CD8-positive, alpha-beta memory T cell (primary cell): ENCODE measurements at places on chromosomes 11 and 22.

DNA sequence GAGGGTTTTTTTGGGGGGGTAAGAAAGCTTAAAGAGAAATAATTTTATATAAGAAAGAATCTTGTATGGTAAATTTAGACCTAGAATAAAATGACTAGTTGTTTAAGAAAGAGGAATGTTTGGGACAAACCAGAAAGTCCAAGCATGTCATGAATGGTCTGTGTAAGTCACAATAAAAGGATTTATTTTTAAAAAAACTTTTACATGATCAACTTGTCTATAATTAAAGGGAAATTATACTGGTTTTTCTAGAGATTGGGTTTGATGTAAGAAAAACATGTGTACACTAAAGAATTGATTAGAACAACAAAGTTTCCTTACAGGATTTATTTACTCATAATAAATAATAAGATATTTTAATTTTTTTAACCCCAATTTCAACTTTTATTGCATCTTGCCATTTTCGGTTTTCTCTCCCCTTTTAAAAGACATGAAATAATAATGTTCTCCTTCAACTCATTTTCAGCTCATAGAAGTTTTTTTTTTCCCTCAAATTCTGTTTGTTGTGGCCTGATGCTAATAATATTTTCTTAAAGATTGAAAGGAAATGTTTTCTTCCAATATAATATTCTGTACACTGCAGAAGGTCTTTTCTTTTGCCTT is 35.4 kb upstream of the INCENP start:
- no peak for DNase-seq

- DNase-seq, result no peak
Observed at GRCh38 chr22:22394591-22394990, 114.0 kb downstream of the ZNF280B start.

DNA sequence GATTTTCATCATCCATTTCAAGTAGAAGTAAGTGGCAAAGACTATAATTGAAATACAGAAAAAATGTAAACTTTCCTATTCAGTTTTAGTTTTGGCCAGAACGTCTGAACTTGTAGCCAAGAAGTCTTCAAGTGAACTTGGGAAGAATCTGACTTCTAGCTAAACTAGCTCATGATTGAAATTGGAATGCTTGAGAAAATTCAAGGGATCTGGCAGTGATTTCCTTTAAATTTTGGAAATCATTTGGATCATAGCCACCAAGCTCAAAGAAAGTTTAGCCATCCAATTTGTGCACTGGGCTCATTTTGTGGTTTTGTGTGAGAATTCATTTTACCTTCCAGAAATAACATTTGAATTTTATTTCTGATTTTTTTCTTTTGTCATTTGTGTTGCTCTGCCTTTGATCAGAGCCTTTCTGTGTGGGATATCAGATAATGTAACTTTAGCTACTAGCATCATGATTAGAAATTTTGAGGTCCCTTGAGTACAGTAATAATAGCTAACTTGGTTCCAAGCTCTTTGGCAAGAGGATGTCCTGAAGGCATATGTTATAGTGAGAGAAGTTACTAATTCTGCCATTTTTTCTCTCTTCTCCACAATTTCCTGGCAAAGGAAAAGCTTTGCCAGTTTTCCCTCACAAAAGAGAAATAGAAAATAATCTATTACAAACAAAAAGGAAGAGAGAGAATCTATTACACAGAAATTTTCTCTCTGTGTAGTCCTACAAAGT is 2123.7 kb upstream of the RAG2 start:
- DNase-seq, result no peak

DNA sequence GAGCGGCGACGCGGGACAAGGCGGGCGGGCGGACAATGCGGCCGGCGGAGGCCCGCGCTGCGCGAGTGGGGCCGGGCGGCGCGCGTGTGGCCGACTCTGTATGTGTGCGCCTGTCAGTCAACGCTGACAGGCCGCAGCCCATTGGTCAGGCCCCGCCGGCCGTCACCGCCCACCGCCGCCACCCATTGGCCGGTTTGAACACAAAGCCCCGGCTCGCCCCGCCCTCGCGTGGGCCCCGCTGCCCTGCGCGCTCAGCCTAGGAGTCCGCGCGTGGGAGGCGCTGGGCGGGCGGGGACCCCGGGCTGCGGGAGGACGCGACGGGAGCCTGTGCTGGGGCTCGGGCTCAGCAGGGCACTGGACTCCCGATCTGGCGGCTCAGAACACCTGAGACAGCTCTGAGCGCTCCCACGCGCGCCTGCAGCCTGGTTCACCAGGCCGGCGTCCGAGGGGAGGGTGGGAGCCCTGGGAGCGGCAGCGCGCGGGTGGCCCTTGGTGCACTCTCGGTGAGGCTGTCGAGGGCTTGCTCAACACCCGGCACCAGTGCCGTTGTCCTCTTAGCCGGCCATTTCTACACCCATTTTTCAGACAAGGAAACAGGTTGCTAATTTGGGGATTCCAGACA is at the start of gene SUN2:
TSS of gene SUN2 (minus strand) at position 88 of the 622 bp plus-strand sequence. CDS start 3,370 bp downstream, outside the sequence.
- peak; percentile 96 for DNase-seq

DNA sequence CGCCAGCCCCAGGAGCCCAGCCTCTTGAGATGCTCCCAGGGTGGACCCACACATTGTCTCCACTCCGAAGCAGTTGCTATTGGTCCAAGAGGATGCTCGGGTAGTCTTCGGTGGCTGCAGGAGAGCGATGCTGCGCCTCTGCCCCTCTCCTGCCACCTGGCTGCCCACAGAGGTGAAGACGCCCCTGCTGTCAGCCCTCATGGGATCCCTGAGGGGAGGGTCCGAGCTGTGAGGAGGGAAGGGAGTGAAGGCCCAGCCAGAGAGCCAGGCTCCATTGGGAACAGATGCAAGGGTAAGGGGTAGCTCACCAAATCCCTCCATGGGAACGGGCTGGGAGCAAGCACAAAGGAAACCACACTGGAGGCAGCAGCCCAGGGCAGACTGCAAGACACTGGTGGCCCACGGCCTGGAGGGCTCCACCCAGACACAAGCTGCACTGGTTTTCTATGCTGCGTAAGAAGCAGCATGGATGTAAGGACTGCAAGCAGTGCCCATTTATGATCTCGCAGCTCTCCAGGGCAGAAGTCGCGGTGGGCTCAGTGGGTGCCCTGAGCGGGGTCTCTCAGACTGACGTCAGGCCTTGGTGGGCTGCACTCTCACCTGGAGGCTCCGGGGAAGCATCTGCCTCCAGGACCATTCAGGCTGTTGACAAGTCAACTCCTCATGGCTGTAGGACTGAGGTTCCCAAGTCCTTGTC is 15.7 kb downstream of the TSPAN32 start:
- no peak for DNase-seq

DNA sequence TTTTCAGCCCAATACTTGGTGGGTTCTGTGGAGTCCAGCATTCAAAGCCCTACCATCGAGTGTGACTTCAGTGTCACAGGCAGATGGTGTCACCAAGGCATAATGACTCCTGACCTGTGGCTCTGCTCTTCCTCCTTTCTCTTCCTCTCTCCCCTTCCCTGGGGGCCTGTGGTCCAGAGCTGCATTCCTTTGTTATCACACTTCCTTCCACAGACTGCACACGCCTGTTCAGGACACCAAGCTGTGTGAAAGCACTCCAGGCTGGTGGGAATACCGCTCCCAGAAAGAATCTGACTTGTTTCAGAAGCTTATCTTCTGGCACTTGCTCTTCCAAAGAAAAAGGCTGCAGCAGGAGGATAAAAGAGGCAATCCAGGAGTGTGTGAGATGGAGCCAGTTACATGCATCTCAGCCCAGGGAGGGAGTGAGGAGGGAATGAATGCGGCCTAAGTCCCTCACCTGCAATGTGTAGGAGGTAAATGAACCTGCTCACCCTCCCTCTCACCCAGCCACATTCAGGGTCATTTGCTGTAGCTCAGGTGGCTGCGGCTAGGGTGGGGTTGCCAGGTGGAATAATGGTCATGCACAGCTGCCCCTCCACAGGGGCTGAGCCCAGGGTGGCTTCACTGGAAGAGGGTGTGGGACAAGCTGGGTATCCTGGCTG is 79.3 kb downstream of the ADAMTS15 start:
- DNase-seq, result no peak

DNA sequence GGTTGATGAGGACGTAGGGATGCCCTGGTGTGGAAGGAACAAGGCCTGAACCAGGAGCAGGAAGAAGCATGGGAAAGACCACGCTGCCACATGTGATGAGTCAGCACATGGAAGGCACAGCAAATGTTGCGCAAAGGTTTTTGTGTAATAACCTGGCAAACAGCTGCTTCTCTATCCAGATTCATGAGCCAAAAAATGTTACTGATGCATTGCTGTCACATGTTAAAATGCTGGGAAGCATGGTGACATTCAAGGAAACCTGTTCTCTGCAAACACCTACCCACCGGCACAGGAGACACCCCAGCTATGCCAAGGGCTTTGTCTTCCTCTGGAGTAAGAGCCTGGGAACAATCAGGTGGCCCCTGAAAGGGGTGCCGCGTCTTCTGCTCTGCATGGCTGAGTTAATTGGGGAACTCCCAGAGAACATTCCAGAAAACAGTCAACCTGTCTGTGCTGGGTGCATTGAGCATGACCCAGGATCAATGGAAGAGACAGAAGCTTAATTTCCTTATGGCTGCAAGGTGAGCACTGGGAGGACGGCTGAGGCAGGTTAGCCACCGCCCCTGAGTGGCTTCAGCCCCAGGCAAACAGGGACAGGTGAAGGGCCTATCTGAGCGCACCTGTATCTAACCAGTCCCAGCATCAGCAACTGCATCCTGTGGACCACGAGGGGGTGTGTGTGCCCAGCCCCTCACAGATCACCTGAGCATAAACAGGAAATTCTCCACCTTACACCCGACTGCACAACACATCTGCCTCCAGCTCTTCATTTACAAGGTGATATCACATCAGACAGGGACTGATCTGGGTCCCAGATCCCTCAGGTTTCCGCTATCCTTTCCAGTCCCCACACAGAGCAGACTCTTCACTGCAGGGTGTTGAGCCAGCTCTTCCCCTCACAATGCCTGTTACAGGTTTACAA is 108.4 kb downstream of the GGTLC2 start:
- peak; percentile 69 for DNase-seq

DNA sequence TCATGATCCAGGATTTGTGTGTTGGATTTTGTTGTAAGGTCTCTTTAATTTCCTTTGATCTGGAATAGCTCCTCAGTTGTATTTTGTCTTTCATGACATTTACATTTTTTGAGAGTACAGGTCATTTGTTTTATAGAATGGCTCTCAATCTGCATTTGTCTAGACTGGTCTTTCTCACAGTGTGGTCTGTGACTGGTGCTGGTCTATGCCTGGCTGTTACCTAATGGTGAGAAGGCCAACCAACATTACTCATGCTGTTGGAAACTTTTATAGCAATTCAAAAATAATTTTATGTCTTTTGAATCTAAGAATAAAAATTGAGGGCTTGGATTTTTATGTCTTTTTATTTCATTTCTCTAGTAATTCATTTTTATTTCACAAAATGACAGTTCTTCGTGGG is 3.9 kb upstream of the NCR3LG1 start:
- DNase-seq, result no peak

DNA sequence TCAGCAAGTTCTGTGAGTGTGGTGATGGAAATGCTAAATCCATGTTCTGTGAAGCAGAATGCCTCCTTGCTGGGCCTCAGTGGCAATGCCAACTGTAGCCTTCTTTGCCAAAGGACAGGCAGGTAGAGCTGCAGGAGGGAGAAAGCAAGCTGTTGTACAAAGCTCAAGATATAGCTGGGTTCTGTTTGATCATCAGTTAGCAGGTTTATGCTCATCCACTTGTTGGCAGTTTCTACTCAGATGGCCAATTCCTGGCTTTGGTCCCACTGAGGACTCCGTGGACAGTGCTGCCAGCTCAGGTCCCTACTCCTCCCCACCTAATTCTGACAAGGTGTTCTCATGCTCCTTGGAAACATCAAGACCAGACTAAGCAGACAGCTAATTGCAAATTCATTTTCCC is 65.1 kb downstream of the PRSS23 start:
- no peak for DNase-seq

- DNase-seq, result no peak
Observed at GRCh38 chr11:36750349-36750748, 152.3 kb upstream of the RAG2 start.

DNA sequence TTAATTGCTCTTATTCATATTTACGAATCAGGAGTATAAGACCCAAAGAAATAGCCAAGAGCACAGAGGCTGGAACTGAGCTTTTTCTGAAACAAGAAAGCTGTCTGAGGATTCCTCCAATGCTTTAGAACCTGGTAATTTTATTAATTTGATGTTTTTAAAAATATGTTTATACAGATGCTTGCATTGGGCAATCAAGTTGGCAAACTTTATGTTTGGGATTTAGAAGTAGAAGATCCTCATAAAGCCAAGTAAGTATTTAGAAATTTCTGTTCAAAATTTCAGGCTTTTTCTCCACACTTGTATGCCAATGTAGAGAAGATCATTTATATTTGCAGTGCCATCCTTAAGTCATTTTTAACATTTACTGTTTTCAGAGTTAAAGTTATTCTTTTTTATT is 24.3 kb upstream of the HIKESHI start:
- DNase-seq, result no peak

DNA sequence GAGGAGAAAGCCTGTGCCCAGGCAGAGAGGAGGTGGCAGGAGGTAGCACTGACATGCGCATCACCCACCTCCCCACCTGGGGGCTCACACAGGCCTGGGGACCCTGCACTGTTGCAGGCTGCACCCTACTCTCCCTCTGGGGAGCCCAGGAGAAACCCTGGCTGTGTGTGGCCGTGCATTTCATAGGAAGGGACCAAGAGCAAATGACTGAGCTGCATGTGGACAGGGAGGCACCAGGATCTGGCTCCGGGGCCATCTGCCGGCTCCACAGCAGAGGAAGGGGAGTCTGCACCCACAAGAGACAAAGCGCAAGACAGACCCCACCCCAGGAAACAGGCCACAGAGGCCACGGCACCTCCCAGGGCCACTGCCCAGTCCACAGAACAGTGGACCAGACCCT is 22.7 kb downstream of the BID start:
- no peak for DNase-seq

DNA sequence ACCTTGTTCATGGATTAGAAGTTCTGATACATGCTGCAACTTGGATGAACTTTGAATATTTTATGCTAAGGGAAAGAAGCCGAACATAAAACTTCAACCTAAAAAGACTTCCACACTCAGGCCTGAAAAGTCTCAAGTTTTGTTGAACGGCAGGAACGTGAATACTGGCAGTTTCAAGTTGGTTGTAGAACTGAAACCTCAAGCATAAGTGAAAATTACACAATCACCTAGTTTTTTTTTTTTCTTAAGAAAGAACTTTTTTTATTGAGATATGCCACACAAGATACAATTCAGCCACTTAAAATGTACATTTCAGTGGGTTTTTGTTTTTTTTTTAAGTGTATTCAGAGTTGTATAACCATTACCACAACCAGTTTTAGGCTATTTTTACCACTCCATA is 50.8 kb upstream of the ADORA2A start:
- DNase-seq, result no peak

GRCh38 chr11:87355596-87355995 is 317.9 kb downstream of the TMEM135 start:
- no peak for DNase-seq

GRCh38 chr11:77617892-77618291 is 19.7 kb downstream of the CLNS1A start:
- DNase-seq, result no peak

GRCh38 chr22:36687516-36687915 is 16.0 kb downstream of the CACNG2 start:
- DNase-seq, result no peak

GRCh38 chr11:72058416-72059034 is 21.8 kb downstream of the NUMA1 start:
- DNase-seq, result no peak

- DNase-seq, result no peak
Observed at GRCh38 chr11:34620820-34621792, at the start of gene EHF. EHF (plus strand) TSS chr11:34621093; CDS start chr11:34642631, 21,538 bp downstream.

GRCh38 chr11:107184986-107185385 is 166.7 kb upstream of the GUCY1A2 start:
- DNase-seq, result no peak
